ENCODE measurements at places on chromosomes 4 and X. TPM values are rescaled to one million over a fixed set of nuclear protein-coding genes. Genes with fewer than 3 reads are reported as not detected.

- DNase-seq = no peak
These were observed 12.6 kb downstream of the PPA2 start for GRCh38 chr4:105461221-105461620.

DNA sequence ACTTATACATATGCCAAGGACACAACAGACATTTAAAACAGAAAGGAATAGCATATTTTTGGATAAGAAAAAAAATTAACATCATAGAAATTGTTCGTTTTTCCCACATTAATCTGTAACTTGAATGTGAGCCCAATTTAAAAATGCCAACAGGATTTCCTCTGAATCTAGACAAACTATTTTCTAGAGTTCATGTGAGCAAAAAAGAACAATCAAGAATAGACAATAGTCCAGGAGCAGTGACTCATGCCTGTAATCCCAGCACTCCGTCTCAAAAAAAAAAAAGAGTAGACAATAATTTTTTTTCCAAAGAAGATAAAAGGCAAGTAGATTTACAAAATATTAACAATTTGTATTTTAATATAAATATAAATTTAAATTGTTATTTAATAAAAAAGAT is 73.7 kb upstream of the DUSP21 start:
- DNase-seq = no peak

- no peak for DNase-seq
These were observed 184.0 kb upstream of the PGRMC2 start for GRCh38 chr4:128471576-128471975.

GRCh38 chr4:126404549-126404948 is 1089.8 kb downstream of the FAT4 start:
- DNase-seq = no peak

GRCh38 chr4:15188605-15189539 is 186.6 kb downstream of the CPEB2 start:
- no peak for DNase-seq

DNA sequence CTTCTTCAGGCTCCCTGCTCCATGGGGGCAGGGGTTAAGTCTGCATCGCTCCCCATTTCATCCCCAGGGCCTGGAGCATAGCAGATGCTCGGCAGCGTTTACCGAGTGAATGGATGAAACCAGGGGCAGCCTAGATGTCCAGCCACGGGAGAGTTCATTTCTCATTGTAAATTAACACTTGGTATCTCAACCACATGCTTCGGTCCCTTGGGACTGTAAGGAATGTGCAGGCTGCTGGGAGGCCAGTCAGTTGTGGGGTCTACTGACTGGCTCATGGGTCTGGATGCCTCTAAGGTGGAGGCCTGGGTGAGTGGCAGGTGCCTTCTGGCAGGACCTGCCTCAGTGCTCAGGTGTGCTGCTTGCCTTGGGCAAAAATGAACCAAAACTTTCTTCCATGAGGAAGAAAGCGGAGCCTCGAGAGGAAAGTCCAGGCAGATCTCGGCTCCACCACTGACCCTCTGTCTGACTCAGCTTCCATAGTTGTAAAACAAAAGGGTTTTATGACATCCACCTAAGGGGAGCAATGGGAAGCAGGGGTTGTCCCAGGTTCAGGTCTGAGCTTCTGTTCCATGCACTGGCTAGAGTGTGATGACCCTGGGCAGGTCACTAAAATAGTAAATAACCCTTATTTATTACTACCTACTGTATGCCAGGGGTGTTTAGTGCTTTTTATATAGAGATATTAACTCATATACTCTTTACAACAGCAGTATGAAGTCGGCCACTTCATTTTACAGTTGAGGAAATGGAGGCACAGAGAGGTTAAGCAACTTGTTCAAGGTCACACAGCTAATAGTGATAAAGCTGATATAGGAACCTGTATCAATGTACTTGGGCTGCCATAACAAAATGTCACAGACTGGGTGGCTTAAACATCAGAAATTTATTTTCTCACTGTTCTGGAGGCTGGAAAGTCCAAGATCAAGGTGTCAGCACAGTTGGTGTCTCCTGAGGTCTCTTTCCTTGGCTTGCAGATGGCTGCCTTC is 144.3 kb upstream of the STX18 start:
- no peak for DNase-seq

GRCh38 chrX:20130357-20130756 is 11.3 kb downstream of the EIF1AX start:
- DNase-seq = no peak

GRCh38 chr4:84384801-84385200 is 114.3 kb downstream of the NKX6-1 start:
- no peak for DNase-seq

GRCh38 chr4:82747686-82748575 is 50.7 kb downstream of the SCD5 start:
- no peak for DNase-seq

GRCh38 chrX:28520786-28521185 is 66.5 kb upstream of the IL1RAPL1 start:
- no peak for DNase-seq

GRCh38 chr4:87839592-87839946 is 6.8 kb downstream of the MEPE start:
- no peak for DNase-seq

GRCh38 chr4:147447786-147448185 is 33.1 kb upstream of the EDNRA start:
- DNase-seq = no peak

GRCh38 chr4:55397126-55397436 is 1.3 kb downstream of the TMEM165 start:
- DNase-seq = no peak

DNA sequence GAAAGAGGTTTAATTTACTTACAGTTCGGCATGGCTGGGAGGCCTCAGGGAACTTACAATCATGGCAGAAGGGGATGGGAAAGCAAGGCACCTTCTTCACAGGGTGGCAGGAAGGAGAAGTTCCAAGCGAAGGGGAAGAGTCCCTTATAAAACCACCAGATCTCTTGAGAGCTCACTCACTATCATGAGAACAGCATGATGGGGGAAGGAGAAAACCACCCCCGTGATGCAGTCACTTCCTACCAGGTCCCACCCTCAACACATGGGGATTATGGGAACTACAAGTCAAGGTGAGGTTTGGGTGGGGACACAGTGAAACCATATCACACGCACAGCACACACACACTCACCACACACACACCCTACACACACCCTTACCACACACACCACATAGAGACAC is 104.3 kb downstream of the DCTD start:
- DNase-seq = no peak

WDR13 gene
- total RNA-seq = 117 TPM

ASB9 gene
- 3.6 TPM for total RNA-seq

SORBS2 gene
- total RNA-seq = 21.4 TPM

SSX3 gene
- total RNA-seq = not detected

SPCS3 gene
- 117 TPM for total RNA-seq

CCKAR gene
- total RNA-seq = not detected
